ENCODE measurements at places on chromosomes 7 and 10. TPM values are rescaled to one million over a fixed set of nuclear protein-coding genes. Genes with fewer than 3 reads are reported as not detected.

GPR85 gene
- total RNA-seq = not detected

MRPS33 gene
- total RNA-seq = 27.3 TPM

TLX1 gene
- total RNA-seq = not detected

DNA sequence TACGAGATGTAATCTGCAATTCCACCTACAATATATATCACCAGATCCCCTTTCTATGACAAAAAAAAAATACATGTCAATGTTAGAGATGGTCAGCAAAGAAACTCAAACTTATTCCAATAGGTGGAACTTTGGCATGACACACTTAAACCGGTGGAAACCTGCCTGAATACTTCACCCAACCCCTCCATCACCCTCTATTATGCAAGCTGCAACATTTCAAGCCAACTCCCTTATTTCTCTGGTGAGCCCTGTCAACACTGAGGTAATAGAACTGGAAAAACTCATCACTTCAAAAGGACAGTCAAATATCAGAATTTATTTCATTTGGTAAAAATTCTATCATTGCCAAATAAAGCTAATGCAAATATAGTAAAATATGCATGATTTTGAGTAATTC, 3.6 kb downstream of the ZNF438 start:
- DNase-seq = no peak

All from T-cell (primary cell).